Epithelial cell of proximal tubule (primary cell): ENCODE measurements at places on chromosomes 6 and 20. TPM values are rescaled to one million over a fixed set of nuclear protein-coding genes. Genes with fewer than 3 reads are reported as not detected.

CCN6 gene
- 0.58 and 1.4 TPM in 2 replicates for total RNA-seq

EPB41L1 gene
- 10.9 and 17.4 TPM in 2 replicates for total RNA-seq

BPIFB1 gene
- total RNA-seq = not detected in 2 replicates

CDH26 gene
- 0.29 TPM in 1 of 2 replicates, not detected in the other for total RNA-seq

NELFCD gene
- total RNA-seq = 52.4 and 83.1 TPM in 2 replicates

TMEM217 gene
- 0.80 and 0.86 TPM in 2 replicates for total RNA-seq

SMIM26 gene
- total RNA-seq = 83.8 and 142 TPM in 2 replicates

LSM2 gene
- total RNA-seq = 112 and 157 TPM in 2 replicates

PRL gene
- total RNA-seq = not detected in 2 replicates

CGA gene
- total RNA-seq = not detected in 2 replicates

PPIL4 gene
- total RNA-seq = 20.9 and 33.0 TPM in 2 replicates

PHIP gene
- 12.9 and 16.7 TPM in 2 replicates for total RNA-seq

MUCL3 gene
- under 0.01 and 0.07 TPM in 2 replicates for total RNA-seq

LZTS3 gene
- 3.1 and 15.8 TPM in 2 replicates for total RNA-seq

ELOVL2 gene
- total RNA-seq = 1.3 and 1.4 TPM in 2 replicates

- DNase-seq = no peak
Measured at GRCh38 chr6:89244241-89244985, 27.3 kb upstream of the GABRR1 start.

DNA sequence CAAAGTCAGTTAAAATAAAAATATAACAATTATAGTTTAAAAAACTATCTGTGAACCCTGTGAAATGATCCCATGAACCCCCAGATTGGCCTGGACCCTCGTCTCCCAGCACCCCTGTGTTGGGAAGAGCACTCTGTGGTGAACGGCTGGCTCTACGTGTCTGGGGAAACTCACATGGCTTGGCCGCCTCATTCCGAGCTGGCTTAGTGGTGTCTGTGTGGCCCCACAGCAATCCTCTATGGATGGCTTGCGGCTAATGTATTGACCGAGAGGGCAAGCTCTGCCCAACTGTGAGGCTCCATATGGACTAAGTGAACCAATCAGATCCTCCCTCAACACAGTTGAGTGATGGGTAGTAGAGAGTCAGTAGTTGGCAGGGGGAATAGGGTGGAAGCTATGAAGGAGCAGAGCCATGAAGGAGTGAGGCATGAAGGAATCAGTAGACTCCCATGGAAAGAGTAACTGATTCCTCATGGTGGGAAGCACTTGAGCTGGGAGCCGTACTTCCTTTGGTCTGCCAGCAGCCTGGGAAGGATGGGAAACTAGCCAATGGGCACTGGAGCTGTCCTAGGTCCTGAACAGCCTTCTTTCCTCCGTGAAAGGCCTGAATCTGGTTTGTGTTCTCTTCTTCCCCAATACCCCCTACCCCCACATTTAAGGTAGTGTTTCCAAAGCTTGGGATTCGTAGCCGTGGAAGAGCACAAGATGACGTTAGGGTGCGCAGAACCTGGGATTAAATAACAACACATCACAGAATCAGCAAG is 21.6 kb upstream of the ZNF831 start:
- no peak for DNase-seq

- no peak for DNase-seq
Measured at GRCh38 chr6:31717499-31718222, 2.5 kb downstream of the LY6G6D start.

DNA sequence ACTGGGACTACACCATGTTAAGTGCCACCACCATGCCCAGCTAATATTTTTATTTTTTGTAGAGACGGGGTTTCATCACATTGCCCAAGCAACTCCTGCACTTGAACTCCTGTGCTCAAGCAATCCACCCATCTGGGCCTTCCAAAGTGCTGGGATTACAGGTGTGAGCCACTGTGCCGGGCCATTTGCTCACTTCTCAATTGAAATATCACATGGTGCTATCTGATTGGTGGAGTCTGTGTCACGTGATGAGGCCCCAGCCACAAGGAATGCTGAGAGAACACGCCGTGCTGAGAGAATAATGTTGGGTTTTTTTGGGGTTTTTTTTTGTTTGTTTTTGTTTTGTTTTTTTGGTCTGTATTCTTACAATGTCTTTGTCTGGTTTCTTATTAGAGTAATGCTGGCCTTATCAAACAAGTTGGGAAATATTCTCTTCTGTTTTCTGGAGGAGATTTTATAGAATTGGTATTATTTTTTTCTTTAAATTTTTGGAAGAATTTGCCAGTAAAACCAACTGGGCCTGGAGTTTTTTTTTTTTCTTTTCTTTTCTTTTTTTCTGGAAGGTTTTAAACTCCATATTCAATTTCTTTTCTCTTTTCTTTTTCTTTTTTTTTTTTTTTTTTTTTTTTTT is 183.2 kb upstream of the KCNG1 start:
- DNase-seq = no peak

- no peak for DNase-seq
Measured at GRCh38 chr20:44448753-44449546, 26.7 kb upstream of the TTPAL start.

- no peak for DNase-seq
Measured at GRCh38 chr6:121865811-121866210, 430.4 kb downstream of the GJA1 start.

- peak; percentile 32 for DNase-seq
Measured at GRCh38 chr6:125598422-125598821, 151.0 kb upstream of the HEY2 start.

DNA sequence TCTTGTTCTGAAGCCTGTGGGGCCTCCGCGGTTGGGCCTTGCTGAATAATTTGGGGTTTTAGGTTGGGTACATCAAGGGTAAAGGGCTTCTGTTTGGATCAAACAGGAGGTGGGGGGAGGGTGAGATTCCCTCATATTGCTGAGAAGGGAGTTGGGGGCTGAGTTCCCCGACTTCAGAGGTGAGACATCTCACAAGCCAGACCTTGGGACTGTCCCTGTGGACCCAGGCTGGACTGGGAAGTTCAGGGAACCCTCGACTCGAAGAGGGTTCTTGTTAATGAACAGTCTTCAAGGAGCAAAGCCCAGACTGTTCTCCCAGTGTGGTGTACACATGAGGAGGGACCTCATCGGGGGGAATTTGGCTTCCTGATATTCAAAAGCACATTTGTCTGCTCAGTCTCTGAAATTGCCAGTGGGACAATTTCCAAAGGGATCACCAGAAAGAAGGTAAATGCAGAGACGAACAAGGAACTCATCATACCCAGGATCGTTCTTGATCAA is 118.5 kb downstream of the SYCP2 start:
- DNase-seq = no peak

DNA sequence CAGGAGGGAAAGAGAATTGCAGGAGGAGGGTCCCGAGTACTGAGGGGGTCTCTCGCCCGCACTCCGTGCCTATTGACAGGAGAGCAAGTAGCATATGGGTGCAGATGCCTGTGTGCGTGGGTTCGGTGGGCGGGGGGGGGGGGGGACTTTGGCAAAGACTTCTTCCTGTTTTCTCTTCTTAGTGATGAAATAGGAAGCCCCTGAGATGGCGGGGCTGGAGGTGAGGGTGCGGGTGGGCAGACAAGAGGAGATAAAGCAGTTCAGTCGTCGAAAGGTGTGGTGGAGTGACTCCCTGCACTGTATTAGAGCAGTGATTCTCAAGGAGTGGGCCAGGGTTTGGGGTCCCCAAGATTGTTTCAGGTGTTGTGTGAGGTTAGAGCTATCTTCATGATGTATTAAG is 3.7 kb downstream of the NAA20 start:
- no peak for DNase-seq

DNA sequence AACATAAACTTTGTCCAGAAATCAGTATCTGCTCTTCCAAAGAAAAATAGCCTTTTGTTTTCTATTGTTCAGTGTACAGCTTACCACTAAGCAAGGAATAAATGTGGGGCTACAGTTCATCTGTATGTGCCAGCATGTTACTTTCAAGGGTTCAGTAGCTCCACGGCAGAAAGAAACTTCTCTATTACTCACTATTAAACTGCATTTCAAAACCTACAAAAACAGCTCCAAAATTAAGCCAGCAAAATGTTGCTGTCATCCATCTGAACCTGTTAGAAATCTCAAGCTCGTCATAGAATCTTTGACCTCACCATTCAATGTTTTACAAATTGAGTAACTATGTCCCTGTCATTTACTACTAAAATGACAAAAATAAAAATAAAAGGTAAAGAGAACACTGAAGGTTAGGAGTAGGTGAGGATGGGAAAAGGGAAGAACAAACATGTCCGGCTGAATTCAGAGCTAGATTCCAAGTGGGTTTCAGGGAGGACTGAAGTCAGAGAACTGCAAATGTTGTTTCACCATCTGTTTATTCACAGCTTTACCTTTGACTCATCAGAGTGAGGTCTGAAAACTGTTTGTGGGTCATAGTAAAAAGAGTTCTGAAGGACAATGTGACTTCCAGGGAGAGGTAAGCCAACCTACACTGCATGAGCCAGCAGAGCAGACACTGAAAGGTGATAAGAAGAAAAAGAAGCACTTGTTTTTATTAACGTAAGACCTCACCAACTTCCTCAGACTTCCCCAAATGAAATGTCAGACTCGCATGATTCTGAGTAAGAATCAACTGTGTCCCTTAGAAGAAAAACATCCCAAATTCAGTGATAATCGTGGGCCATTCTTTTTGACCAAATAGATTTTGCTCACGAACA is 62.0 kb downstream of the ATXN1 start:
- peak; percentile 59 for DNase-seq

DNA sequence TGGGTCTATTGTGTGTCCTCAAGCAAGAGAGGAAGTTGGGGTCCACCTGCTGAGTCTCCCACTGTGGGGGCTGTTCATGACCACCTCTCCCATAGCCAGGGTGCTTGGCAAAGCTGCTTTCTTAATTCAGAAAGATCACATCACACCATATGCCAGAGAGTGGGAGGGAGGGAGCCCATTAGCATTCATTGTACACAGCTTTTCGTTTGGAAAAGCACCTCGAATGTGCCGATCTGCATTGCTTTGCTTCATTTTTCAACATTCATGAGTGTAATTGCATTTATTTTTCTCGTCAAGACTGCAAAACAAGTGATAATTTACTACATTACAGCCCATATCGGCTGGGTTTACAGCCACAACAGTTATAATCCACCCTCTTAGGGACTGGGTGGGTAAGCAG is 327.3 kb downstream of the PTPRT start:
- no peak for DNase-seq

- no peak for DNase-seq
Measured at GRCh38 chr20:33584976-33585375, 77.2 kb upstream of the C20orf144 start.

- DNase-seq = no peak
Measured at GRCh38 chr6:125174626-125175025, 21.1 kb downstream of the TPD52L1 start.

DNA sequence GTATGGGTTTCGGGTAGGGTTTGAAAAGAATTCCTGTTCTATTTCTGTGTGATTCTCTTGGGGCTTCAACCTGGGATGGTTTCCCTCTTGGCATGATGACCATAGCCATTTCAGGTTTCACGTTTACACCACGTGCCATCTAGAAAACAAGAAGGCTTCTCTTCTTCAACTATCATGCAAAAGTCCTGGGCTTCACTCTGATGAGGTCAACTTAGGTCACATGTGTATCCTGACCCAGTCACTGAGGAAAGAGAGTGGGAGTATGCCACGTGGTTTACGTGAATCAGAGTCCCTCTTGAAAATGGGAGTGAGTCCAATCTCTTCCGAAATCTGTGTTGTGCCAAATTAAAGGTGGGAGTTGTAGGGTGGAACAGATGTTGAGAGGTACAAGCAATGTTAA is 141.3 kb upstream of the INSM1 start:
- no peak for DNase-seq

DNA sequence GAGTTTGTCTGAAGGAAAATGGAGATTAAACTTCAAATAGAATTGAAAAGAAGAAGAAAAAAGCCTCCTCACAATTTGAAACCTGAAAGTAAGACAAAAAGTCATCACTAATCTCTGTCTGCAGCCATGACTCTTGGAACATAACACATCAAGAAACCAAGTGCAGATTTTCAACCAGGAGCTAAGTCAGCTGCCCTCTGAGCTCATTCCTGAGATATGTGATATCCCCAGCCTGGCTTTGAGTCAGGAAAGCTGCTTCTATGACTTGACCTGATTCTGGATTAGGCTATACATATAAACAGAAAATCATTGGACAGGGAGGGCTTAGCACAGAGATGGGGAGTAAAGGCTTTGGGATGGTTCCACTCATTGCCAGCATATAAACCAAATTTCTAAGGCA is 891.4 kb downstream of the TFAP2A start:
- DNase-seq = peak; percentile 85

DNA sequence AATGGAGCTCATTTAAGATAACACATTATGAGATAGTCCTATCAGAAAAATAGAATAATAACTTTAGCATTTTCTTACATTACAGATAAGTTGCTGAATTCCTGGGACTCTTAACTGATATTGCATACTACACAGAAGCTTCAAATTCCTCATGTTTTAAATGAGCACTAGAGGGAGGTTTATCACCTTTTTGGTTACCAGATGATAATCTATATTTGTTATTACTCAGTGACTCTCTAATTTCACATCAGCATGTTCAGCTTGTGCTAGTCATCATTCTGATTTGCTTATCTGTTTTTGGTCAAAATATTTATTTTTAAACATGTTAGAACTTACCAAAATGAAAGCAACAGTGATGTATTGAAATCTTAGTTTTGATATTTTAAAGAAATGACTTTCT is 20.5 kb upstream of the GJA10 start:
- DNase-seq = no peak

- no peak for DNase-seq
Measured at GRCh38 chr20:42954951-42955350, 234.8 kb downstream of the PTPRT start.

DNA sequence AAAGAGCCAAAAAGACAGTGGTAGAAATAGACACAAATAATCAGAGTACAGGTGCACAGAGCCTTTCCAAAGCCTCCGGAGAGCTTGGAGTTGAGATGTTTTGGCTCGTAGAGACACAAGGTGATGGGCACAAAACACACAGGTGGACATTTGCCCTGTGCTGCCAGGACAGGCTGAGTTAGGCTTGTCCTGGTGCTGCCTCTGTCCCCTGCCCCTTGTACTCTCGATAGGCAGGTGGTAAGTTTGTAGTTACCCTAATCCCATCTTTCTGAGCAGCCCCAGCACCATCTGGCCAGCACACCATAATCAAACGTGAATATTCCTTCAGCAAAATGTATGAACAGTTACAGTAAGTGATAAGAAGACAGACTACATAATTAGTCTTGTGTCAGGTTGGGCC is 95.5 kb downstream of the FOXC1 start:
- no peak for DNase-seq

DNA sequence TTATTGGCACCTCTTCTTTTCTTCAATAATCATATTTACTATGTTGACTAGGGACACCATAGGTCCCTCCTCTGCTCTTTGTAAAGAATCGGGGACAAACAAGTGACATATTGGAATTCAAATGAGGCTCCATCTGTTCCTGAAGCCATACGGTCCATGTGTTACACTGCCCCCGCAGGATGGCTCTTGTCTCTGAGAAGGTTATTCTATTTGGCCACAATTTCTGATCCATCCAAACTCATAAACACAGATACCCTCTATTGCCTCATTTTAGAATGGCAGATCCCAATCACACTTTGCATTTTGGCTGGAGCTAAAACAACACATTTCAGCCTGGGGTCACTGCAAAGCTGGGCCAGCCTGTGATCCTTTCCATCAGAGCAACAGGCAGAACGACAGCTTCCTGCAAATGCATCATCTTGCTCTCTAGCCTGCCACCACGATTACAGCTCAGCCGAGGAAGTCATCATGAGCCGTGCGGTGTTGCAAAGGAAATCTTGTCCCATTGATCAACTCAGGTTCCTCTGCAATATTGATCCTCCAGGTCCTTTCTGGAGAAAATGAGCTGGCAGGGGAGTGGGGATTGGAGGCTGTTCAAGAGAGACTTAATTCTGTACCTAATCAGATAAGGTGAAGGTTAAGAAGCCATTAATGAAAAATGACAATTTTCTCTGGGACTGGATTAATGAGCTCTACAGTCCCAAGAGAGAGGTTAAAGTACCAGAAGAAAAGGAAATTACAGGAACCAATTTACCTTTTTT is 73.1 kb downstream of the AGPAT4 start:
- no peak for DNase-seq
